ENCODE measurements at places on chromosomes 11 and 22.

- no peak for DNase-seq
Measured at GRCh38 chr11:8573777-8574176, 20.3 kb downstream of the STK33 start.

DNA sequence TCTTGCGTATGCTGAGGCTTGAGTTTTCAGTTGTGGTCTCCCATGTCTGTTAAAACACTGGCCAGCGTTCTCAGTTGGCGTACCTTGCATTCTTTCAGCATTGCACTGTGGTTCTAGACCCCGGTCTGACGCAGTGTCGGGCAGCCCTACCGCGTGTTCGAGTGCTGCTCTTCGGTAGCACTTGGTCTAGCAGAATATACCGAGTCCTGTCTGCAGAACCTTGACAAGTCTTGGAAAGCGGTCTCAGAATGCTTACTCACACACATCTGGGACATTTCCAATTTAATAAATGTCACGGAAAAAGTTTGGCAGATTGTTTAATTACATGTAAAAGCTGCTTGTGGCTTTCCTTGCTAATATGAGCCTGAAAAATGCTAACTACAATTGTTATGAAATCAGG, 32.6 kb downstream of the PPFIA1 start:
- no peak for DNase-seq

GRCh38 chr11:105315287-105315686, 175.7 kb upstream of the CARD18 start:
- DNase-seq, result no peak

DNA sequence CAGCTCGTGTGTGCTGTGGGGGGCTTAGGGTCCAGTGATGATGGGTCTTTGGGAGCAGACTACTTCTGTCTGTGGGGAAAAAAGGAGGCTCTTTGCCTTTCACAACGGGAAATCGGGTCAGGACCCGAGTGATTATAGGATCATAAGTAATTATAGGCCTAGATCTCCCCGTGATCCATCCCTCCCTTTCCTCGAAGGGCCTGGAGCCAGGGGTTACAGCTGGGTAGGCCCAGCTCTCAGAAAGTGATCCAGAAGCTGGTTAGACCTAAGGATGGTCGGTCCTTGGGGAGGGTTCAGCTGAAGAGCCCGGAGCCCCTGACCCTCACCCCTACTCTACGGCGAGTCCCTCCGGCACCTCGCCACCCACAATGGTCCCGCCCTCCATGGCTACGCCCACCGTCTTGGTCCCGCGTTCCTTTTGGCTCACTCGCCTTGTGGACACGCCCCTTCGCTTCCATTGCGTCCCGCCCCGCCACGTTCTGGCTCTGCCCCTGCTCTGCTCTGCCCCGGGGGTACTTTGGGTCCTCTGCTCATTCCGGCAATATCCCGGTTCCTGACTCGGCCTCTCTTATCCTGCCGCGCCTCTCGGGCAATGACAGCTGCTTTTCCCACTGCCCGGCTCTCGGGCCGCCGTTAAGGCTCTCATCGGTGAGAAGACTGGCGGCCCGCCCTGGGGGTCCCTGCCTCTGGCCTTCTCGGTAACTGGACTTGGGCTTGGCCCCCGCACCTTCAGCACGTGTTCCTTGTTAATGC, 5.0 kb downstream of the IGSF22 start:
- DNase-seq, result peak; percentile 93

DNA sequence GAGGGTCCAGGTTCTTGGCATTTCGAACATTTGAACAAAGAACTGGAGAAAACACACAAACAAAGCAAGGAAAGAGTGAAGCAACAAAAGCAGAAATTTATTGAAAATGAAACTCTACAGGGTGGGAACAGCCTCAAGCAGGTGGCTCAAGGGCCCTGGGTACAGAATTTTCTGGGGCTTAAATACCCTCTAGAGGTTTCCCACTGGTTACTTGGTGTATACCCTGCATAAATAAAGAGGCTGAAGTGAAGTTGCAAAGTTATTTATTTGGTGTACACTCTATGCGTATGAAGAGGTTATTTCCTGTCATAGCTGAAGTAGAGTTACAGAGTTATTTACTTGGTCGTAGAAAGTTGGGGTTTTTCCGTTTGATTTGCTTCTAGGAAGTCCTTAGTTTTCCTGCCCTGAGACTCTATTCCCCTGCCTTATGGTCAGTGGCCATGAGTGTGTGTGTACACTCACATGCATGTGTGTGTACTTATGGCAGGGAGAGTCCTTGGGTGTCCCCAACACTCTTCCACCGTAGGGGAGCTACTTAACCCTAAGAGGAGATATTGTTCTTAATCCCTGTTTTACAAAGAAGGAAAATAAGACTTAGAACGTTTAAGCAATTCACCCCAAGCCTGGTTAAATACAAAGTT, 5.6 kb upstream of the SMCO4 start:
- no peak for DNase-seq

GRCh38 chr22:27768027-27768653, 33.4 kb downstream of the MN1 start:
- no peak for DNase-seq

DNA sequence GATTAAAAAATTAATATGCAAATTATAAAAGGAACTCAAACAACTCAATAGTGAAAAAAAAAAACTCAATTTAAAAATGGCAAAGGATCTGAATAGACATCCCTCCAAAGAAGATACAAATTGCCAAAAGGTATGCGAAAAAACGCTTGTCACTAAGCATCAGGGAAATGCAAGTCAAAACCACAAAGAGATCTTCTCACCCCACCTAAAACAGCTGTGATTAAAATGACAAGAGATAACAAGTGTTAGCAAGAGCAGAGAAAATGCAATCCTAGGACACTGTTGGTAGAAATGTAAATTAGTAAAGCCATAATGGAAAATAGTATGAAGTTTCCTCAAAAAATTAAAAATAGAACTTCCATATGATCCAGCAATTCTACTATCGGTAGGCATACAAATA, 166.3 kb upstream of the ZC3H12C start:
- no peak for DNase-seq

- DNase-seq, result peak; percentile 55
Measured at GRCh38 chr11:95501761-95502266, 270.8 kb upstream of the SESN3 start.

DNA sequence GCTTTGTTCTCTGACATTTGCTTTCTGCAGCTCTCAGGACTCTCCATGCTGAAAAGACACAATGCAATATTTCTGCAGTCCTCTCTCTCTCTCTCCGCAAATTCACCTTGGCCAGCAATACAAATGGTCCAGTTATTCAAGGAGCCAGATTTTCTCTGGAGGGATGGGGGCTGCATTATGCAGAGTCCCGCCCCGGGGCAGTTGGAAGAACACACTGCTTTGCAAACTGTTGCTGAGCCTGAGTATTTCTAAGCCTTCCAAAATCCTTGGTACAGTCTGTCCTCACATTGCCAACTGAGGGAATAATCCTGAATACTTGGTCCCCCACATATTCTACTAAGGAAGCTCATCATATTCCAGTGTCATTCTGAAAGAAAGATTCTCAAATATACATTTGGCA, 94.3 kb upstream of the ZC3H12C start:
- DNase-seq, result no peak

DNA sequence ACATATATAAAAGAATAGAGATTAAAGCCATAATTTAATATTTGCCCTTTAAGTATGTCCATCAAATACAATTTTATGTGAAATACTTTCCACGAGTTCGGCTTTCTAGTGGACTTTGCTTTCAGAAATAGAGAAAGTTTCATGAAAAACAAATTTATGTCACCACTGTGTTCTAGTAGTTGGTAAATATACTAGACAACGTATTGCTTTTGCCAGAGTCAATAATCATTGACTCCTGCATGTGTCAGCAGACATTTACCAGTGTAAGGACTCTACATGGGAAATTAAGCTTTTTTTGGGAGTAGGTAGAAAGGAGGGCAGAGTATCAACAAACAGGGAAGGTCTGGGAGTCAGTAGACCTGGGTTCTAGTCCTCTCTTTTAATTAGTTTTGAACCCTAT, 32.3 kb upstream of the CAT start:
- no peak for DNase-seq

DNA sequence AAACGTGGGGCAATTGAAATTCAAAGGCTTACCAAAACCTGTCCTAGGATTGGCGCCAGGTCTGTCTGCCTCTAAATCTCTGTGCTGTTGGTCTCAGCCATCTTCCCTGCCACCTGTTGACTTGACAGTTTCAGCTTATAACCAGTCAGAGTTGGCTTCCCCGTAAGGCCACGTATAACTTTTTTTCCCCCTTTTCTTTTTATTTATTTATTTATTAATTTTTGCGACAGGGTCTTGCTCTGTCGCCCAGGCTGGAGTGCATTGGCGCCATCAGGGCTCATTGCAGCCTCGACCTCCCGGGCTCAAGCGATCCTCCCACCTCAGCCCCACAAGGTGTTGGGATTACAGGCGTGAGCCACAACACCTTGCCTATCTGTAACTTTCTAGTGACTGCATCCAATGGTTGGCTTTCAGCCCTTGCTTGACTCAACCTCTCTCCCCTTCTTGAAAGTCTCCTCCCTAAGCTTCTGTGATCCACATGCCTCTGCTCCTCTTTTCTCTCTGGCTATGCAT, 1.4 kb upstream of the SYVN1 start:
- DNase-seq, result no peak

- DNase-seq, result peak; percentile 76
Measured at GRCh38 chr11:22337596-22338485, at the start of gene SLC17A6. Gene SLC17A6, plus strand, starts transcription at chr11:22338381. Its CDS starts 153 bp downstream, at chr11:22338534.

GRCh38 chr11:45756384-45757010, 48.5 kb upstream of the SLC35C1 start:
- DNase-seq, result no peak

DNA sequence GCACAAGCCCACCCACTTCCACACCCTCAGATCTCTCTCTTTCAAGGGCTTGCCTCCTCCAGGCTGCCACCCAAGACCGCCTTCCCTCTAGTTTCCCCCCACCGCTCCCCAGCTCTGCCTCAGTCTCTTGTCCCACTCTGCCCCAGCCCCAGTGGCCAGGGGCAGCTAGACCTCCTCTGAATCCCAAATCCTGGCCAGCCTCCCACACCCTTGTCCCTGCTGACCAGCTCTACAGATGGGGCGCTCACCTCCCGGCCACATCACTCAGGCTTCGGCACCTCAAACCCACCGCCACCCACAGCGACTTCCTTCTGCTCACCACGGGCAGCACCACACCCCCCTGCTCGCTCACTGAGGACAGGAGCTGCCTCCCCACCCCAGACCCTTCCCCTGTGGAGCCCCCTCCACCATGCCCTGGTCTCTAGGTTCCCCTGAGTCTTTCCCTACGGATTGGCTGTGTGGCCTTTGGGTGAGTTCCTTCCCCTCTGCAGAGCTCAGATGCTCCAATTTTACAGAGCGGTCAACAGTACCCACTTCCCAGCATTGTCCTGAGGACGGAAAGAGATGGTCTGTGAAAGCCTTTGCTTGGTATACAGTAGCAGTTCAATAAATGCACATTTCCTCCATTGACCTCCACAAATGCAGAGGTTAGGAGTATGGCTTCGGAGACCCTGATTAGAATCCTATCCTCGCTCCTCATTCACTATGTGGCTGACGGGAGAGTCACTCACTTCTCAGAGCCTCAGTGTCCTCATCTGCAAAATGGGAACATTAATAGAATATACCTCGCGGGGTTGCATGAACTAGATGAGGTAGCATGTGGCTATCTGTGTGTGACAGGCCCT, 11.5 kb upstream of the SPI1 start:
- no peak for DNase-seq

GRCh38 chr11:13261591-13262061, 16.0 kb upstream of the BMAL1 start:
- DNase-seq, result no peak

- DNase-seq, result no peak
Measured at GRCh38 chr11:69362315-69362714, 68.4 kb downstream of the MYEOV start.

DNA sequence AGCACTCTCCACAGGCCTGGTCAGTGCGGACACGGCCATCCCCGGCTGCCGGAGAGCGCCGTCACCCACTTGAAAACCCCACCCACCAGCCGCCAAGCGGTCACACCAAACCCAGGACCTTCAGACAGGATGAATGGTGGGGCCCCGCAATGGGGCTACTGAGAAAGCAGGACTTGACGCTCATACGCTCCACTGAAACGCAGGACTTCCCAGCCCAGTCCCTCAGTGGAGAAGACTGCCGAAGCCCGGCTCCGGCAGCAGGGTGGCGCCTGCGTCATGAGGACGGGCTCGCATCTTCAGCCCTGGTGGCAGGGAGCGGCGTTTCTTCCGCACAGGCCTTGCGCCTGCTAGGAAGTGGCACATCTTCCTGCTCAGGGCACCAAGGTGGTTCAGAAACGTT, 15.3 kb upstream of the PHLDA2 start:
- no peak for DNase-seq

DNA sequence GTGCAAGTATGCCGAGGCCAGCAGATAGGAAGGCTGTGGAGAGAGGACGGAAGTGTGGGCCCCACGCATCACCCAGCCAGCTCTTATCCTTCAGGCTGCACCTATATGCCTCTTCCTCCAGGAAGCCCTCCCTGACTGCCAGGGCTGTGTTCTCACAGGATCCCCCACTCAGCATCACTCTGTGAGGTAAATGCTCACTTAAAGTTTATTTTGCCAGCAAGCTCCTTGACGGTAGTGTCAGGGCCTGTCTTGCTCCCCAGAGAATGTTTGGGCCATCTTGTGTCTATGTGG, 4.4 kb downstream of the TBX10 start:
- DNase-seq, result no peak
